Forelimb muscle (tissue), 1 donor: ENCODE measurements at places on chromosomes 3 and 15. TPM values are rescaled to one million over a fixed set of nuclear protein-coding genes. Genes with fewer than 3 reads are reported as not detected.
A peak's percentile ranks its signal among the peaks of the same experiment; 100 is the strongest.

GRCh38 chr3:189981668-189982067, 139.0 kb downstream of the P3H2 start:
- DNase-seq = no peak

DNA sequence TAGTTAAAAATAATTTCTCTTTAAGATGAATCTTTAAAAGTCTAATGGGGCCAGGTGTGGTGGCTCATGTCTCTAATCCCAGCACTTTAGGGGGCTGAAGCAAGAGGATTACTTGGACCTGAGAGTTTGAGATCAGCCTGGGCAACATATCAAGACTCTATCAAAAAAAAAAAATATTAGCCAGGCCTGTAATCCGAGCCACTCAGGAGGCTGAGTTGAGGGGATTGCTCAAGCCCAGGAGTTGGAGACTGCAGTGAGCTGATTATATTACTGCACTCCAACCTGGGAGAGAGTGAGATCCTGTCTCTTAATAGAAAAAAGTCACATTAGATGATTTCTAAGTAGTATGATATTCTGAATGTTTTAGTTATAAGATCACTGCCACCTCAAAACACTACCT, 322.0 kb upstream of the MANF start:
- DNase-seq = no peak

- DNase-seq = no peak
Measured at GRCh38 chr3:103218146-103218545, 783.3 kb downstream of the ZPLD1 start.

DNA sequence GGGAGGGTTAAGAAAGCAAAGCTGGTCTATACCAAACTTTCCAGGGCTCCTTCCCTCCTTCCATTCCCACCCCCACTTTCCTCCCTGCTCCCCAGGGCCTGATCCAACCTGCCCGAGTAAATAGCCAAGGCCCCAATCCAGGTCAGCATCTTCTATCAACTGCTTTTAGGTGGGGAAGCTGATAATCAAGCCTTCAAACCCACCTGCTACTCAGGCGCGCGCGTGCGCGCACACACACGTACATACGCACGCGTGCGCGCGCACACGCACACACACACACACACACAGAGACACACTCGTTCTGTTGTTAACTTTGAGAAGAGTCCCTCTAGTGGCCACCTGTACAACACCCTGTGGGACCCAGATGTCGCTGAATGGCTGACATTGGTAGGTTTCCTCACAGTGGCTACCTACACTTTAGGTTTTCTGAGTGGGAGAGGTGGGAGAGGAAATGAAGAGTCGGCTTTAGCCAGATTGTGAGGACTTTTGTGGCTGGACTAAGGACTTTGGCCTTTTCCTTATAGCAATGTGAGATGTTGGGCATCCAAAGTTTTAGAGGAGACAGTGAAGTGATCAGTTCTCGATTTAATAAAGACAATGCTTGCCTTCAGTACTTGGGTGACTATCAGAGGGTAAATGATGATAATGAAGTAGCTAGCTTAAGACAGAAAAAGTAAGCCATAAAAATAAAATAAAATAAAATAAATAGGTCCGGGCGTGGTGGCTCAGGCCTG, 179.9 kb upstream of the C2CD4B start:
- DNase-seq = peak; percentile 5

- no peak for DNase-seq
Measured at GRCh38 chr3:37279236-37279635, 104.9 kb upstream of the LRRFIP2 start.

DNA sequence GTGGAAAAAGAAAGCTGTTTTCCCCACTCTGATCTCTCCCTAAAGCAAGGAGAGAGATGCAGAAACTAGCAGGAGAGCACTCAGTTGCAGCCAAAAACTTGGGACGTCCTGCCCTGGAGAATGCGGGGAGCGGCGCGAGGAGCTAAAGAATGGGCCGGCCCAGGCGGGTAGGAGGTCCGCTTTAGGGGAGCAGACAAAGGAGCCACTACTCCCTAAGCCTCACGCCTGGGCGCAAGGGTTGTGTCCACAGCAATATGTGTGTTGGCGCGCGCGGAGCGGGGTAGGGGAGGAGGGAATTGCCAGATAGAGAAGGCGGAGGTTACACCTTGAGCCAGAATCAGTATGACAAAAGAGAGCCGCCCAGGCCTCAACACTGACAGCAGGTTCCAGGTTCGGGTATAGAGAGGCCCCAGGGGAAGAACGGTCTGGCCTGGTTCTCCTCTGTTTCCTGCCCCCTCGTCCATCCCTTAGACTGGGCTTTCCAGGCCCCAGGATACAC, 2.9 kb downstream of the WNT5A start:
- DNase-seq = no peak

- no peak for DNase-seq
Measured at GRCh38 chr3:40130721-40131120, 178.8 kb upstream of the EIF1B start.

- no peak for DNase-seq
Measured at GRCh38 chr3:179716226-179716625, 63.4 kb downstream of the USP13 start.

DNA sequence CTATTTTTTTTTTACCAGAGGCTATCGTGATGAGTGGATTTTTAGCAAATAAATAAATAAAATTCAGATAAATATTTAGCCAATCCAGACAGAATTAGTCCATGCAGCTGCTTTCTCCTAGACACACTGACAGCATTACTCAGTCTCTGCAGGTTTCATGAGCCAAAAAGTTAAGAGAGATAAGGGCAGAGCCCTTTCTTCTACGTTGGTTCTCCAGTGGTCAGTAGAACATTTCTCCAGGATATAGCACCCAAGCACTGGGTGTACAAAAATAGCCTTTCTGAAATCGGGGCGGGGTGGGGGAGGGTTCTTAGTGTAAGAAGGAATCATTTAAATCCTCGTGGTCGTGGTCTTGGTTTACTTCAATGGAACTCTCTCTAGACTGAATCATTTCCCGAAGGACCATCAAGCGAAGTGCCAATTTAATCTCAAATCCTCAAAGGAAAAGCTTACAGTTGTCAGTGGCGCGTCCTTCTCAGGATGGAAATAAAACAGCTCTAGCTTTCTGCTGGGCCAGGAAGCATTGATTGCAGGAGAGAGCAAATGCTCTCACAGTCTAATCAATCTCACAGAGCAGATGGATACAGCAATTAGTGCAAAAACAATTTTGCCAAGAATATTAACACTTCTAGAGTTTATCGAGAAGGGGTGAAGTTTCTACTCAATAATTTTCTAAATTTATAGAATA, 86.2 kb downstream of the SATB1 start:
- no peak for DNase-seq

DNA sequence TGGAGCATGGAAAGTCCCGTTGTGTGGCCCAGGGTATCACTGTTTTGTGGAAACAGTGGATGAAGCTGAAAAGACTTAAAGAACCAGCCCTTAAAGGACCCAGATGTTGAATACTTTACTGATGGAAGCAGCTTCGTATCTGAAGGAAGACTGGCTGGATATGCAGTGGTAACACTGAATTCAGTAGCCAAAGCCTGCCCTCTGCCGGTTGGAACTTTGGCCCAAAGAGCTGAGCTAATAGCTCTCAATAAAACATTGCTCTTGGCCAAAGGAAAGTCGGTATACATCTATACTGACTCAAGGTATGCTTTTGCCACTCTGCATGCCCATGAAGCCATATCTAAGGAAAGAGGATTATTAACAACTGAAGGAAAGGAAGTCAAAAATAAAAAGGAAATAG, 885.4 kb downstream of the PDCD6IP start:
- DNase-seq = peak; percentile 5

- DNase-seq = peak; percentile 84
Measured at GRCh38 chr3:71201939-71202338, 381.6 kb downstream of the FOXP1 start.

DNA sequence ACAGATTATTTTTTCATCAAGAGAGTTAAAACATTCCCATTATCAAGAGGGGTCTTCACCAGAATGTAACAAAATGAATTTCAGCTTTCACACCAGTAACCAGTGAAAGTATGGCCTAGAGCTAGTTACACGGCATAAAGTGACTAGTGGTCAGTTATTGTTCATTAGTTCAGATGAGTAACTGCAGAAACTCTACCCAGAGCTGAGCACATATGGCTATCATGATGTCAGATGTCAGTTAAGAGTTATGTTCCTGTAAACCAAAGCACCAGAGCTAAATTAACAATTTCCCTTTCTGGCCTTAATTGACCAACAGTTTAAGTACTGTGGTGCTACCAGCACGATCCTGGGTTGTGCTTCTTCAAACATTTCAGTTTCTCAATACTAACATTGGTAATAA, 6.6 kb upstream of the MRPS25 start:
- no peak for DNase-seq

DNA sequence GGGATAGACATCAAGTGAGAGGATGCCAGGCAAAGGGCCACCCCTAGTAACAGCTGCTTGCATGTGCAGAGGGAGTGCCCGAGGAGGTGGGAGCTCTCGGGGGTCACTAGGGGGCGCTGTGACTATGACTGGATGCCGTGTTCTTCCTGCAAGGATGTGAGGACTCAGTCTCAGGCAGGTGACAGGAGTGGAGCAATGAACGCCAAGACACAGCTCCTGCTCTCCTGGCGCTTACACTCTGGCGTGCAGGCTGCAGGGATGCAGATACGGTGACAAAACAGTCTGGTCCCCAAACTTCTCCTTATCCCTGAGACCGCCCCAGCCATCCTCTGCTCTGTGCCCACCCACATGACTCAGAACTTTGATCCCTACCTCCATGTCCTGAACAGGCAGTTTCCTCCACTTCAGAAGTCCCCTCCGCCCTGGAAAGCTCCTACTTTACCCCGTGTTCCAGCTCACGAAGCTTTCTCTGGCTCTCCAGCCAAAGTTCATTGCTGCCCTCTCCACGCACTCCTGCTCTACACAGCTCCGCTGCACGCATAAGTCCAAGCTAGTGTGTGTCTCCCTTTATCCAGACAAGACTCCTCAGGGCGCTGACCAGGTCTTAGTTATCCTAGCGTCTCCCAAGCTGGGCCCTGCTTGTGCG, 14.7 kb downstream of the RHOV start:
- no peak for DNase-seq

DNA sequence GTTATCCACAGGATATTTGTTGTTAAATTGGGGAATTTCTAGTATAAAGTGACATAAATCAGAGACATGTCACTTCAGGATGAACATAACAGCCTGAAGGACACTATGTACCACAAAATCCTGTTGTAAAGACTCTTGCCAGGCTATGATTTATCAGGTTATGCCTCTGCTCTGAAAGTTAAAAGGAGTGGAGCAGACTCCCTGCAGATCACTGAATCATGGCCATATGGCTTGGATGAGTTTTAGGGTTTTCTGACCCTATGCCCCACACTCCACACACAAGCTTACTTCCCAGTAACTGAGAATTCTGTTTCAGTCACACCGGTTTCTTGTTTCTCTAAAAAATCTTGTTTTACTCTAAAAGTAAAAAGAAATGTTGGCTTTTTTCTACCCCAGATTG, 869.4 kb downstream of the NAALADL2 start:
- DNase-seq = no peak

- DNase-seq = no peak
Measured at GRCh38 chr3:131796111-131796510, 238.7 kb downstream of the CPNE4 start.

- no peak for DNase-seq
Measured at GRCh38 chr15:51493892-51494291, 128.7 kb downstream of the DMXL2 start.

DNA sequence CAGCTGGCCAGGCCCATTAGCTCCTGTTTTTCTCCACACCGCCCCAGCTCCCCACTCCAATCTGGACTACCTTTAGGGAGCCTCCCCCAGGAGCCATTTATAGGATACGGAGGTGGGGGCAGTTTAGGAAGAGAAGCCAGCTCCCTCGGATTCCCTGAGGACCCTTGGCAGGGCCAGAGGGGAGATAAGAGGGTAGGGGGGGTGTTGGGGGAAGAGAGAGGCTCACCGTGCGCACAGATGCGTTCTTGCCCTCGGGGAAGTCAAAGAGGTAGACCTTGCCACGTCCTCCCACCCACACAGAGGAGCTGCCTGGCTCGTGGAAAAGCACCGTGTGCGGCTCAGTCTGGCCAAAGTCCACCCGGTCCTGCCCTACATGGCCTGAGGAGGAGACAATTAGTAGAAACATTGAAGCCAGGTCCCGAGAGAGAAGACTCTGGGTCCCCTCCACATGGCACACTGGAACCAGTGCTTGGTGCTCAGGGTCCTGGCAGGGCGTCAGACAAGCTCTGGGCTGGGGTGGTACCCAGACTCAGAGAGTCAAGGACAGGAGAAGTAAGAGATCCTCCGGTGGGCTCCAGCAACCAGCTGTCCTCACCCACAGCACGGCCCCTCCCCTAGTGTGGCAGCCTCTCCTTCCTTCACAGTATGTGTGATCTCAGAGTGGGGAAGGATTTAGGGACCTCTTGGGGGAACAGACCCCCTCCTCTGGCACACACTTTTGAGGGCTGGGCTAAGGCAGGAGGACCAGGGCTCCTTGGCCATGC, 15.0 kb downstream of the SEMA7A start:
- DNase-seq = no peak

GRCh38 chr15:70039917-70040316, 57.8 kb downstream of the TLE3 start:
- DNase-seq = no peak

DNA sequence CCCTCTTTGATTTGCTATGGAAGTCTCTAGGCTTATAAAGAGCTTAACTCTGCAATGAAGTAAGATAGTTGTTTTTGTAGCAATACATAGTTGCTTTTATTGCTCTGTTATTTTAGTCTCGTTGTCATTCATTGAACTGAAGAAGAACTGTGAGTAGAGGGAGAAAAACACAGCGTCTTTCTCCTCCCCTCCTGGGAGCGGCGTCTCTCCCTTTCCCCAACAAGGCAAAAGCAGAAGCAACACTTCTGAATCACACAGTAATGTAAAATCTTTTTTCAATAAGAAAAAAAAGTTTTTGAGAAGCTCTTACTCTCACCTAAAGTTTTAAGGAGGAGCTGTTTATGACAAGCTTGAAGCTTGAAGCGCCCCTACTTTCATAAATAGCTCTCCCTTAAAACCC, 119.3 kb upstream of the SLC7A14 start:
- no peak for DNase-seq

DNA sequence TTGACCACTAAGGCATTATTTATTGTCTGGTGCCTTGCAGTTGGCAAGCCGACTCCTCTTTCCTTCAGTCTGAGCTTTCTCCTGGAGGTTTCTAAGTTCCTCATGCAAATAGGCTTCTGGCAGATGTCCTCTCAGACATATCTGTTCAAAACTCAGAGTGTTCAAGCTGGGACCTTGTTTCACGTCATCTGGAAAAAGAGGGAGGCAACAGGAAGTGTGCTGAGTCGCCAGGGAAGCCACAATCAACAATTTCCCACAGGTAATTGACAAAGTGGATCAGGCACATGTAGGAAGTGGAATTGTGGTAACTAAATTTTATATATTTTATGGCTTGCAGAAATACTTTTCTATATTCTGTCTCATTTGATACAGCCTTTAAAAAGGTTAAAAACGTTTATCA, 14.6 kb downstream of the SCG5 start:
- no peak for DNase-seq

GRCh38 chr3:47705391-47705790, 76.3 kb downstream of the SMARCC1 start:
- DNase-seq = no peak

The TM6SF1 gene
- 58.0 TPM for polyA plus RNA-seq

The IL12A gene
- polyA plus RNA-seq = 0.58 TPM

The ABI3BP gene
- 265 TPM for polyA plus RNA-seq

The UBE3A gene
- polyA plus RNA-seq = 95.0 TPM

The MRPL3 gene
- polyA plus RNA-seq = 76.5 TPM

The ROPN1 gene
- polyA plus RNA-seq = 0.09 TPM

The SLC12A8 gene
- 0.37 TPM for polyA plus RNA-seq

The HDC gene
- 1.2 TPM for polyA plus RNA-seq

The SLC51B gene
- polyA plus RNA-seq = 1.3 TPM

The IL17RB gene
- polyA plus RNA-seq = 3.9 TPM

The SGO1 gene
- polyA plus RNA-seq = 4.5 TPM

The GTF2A2 gene
- 87.0 TPM for polyA plus RNA-seq

The LMCD1 gene
- polyA plus RNA-seq = 253 TPM

The ULK4 gene
- 2.4 TPM for polyA plus RNA-seq

The IL20RB gene
- polyA plus RNA-seq = 1.3 TPM

The TTLL13 gene
- 0.20 TPM for polyA plus RNA-seq

The CEMIP gene
- 2.4 TPM for polyA plus RNA-seq
